ENCODE measurements at places on chromosomes 16 and 17.

GRCh38 chr17:59878624-59879023, 14.1 kb downstream of the TUBD1 start:
- no peak for DNase-seq

DNA sequence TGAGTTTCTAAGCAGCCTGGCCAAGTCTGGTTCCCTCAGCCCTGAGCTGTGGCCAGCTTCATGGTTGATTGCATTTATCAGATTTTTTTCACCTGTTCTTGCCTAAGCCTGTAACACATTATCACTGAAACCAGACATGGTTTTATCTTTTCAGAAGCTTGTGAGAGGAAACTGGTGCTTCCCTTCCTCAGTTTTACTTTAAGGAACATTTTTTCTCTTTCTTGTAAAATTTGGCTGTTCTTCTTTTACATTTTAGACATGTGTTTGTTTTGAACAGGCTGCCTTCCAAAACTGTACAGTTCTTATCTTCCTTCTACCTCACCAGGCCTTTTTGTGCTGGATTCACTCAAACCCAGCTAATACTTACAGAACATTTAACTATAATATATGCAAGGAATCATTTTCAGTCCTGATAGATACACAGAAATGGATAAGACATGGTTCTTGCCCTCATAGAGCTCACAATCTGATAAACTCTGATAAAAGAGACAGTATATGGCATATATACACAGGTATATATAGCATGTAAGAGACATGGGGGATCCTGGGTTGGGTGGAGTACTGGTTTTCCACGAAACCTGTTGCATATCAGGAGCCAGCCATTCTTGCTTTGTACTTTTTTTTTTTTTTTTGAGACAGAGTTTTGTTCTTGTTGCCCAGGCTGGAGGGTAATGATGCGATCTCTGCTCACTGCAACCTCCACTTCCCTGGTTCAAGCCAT, 44.5 kb downstream of the ZNRF1 start:
- no peak for DNase-seq

DNA sequence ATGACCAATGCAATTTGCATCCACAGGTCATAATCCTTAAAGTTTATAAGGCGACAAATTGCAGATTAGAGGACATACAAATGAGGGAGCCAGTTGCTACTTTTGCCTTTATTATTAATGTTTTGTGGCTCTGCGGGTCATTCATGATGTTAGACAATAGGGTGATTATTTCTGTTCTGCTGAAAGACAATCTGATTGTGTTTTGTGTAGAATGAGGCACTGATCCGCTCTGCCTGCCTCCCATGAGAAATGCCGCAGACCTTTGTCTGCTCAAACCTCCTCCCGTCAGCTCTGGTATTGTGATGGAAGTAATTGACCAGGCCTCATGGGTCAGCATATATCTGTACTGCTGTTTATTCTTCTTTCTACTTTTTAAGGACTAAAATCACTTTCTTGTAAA, 224.9 kb downstream of the PRKCA start:
- no peak for DNase-seq

DNA sequence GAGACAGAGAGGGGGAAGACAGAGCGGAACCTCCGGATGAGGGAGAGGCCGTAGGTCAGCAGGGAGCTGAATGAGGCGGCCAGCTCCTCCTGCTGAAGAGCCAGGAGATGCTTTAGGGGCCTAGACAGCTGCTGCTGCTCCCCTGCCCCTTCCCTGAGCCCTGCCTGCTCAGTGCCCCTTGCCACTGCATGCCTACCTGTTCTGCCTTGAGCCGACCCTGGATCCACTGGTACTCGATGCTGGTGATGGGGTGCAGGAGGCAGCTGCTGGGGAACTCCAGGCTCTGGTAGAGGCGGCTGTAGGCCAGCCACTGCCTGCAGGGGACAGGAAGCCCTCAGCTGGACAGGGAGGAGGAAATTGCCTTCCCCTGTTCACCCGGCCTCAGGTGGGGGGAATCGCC, 7.6 kb downstream of the UNC13D start:
- no peak for DNase-seq

- DNase-seq = no peak
Observed at GRCh38 chr16:6926341-6926740, 406.3 kb upstream of the RBFOX1 start.

DNA sequence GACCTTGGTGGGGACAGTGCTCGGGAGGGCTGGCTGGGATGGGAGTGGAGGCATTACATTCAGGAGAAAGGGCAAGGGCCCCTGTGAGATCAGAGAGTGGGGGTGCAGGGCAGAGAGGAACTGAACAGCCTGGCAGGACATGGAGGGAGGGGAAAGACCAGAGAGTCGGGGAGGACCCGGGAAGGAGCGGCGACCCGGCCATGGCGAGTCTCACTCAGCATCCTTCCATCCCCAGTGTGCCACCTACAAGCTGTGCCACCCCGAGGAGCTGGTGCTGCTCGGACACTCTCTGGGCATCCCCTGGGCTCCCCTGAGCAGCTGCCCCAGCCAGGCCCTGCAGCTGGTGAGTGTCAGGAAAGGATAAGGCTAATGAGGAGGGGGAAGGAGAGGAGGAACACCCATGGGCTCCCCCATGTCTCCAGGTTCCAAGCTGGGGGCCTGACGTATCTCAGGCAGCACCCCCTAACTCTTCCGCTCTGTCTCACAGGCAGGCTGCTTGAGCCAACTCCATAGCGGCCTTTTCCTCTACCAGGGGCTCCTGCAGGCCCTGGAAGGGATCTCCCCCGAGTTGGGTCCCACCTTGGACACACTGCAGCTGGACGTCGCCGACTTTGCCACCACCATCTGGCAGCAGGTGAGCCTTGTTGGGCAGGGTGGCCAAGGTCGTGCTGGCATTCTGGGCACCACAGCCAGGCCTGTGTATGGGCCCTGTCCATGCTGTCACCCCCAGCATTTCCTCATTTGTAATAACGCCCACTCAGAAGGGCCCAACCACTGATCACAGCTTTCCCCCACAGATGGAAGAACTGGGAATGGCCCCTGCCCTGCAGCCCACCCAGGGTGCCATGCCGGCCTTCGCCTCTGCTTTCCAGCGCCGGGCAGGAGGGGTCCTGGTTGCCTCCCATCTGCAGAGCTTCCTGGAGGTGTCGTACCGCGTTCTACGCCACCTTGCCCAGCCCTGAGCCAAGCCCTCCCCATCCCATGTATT, 1.1 kb downstream of the CSF3 start:
- no peak for DNase-seq

Measured in cardiac muscle cell (in vitro differentiated cells and primary cell).